ENCODE measurements at places on chromosomes 11 and 22. TPM values are rescaled to one million over a fixed set of nuclear protein-coding genes. Genes with fewer than 3 reads are reported as not detected.

MMP12 gene
- not detected for total RNA-seq

LRP5 gene
- 11.1 TPM for total RNA-seq

SAMM50 gene
- 60.0 TPM for total RNA-seq

PLA2G6 gene
- 3.9 TPM for total RNA-seq

SCGB1D2 gene
- total RNA-seq: not detected

UBQLN3 gene
- not detected for total RNA-seq

PLA2G3 gene
- under 0.01 TPM for total RNA-seq

SLN gene
- total RNA-seq: not detected

P2RY6 gene
- total RNA-seq: under 0.01 TPM

RASGRP2 gene
- not detected for total RNA-seq

ANO1 gene
- total RNA-seq: 4.1 TPM

GRCh38 chr11:37788141-37788877 lies 1190.3 kb upstream of the RAG2 start:
- peak; percentile 91 for DNase-seq

DNA sequence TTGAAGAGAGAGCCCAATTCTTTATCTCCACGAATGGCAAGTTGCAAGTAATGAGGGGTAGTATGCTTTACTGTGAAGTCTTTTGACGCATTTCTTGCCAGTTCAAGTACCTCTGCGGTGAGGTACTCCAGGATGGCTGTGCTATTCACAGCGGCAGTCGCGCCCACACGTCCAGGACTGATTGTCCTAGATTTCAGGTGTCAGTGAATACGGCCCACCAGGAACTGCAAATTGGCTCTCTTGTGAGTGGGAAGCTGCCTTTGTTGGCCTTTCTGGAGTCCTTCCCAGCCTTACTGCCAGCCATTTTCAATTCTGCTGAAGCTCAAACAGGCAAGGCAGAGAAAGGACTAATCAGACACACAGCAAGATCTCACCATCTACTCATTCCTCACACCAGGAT lies 8.5 kb downstream of the PPFIA1 start:
- no peak for DNase-seq

DNA sequence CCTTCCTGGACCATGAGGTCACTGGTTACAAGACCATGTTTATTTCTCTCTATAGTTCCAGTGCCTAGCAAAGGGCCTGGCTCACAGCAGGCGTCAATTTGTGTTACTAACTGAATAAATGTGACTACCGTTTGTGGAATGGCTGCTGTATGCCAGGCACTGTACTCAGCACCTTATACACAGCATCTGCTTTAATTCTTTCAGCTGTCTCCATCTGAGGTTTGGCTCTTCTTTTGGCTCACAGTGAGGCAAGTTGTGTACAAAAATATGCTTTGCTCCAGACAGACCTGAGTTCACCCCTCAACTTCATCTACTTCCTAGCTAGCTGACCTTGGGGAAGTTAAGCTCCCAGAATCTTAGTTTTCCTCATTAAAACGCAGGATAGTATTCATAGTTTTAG lies 75.3 kb upstream of the PHOX2A start:
- no peak for DNase-seq

DNA sequence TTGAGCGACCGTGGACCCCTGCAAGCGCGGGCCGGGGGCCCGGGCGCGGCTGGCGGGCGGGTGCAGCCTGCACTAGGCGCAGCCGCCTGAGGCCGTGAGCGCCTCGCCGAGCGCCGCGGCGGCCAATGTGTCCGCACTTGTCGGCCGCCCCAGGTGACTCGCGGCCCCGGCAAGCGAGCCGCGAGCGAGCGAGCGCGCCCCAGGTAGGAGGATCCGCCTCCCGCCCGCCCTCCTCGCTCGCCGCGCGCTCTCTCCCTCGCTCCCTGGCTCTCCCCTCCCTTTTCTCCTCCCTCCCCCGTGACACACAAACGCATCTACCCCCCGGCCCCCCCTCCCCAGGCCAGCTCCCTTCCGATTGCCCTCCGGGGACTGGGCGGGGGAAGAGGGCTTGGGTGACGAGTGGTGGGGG lies at the start of gene WNT7B:
Gene WNT7B, minus strand, starts transcription at position 160 of the 409 bp plus-strand sequence. CDS start 408 bp downstream, outside the sequence.
- no peak for DNase-seq

- no peak for DNase-seq
Observed at GRCh38 chr11:131037873-131038272, 121.6 kb upstream of the SNX19 start.

DNA sequence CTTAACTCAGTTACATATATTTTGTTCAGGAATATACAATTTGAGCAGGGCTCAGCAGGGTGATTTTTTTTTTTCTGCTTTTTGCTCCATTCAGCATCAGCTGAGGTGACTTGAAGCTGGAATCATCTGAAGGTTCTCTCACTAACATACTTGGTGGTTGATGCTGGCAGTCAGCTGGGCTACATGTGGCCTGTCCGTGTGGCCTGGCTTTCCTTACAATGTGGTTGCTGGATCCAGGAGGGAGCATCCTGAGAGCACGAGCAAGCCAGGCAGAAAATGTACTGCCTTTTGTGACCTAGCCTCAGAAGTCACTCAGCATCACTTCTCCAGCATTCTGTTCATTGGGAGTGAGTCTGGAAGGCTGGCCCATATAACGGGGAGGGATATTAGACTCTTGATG lies 151.6 kb upstream of the E2F8 start:
- no peak for DNase-seq

DNA sequence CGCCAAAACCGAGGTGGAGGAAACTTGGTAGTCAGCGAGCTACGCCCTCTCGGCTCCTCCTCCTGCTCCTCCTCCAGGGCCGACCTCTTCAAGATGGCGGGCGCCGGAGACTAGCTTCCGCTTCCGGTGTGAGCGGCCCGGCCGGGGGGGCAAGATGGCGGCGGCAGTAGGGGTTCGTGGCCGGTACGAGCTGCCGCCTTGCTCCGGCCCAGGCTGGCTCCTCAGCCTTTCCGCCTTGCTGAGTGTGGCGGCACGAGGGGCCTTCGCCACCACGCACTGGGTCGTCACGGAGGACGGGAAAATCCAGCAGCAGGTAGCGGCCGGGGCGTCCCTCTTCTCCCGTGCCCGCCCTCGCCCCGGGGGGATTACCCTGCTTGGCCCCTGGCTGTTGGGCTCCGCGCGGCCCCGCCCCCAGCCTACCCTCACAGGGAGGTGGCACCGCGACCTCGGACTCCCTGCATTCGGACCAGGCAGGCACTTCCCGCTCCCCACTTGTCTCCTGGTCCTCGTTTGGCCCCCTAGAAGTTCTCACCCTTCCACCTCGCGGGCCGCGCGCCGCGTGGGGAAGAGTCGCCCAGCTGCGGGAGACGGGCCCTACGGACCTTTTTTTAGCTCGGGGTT lies at the start of gene TTC17:
Gene TTC17, plus strand, starts transcription at position 120 of the 621 bp plus-strand sequence. Its CDS starts 35 bp downstream, at position 155.
- peak; percentile 87 for DNase-seq

- peak; percentile 37 for DNase-seq
Observed at GRCh38 chr22:17938484-17938924, 85.9 kb downstream of the MICAL3 start.

GRCh38 chr11:10634407-10634806 lies 59.1 kb downstream of the IRAG1 start:
- DNase-seq: no peak

DNA sequence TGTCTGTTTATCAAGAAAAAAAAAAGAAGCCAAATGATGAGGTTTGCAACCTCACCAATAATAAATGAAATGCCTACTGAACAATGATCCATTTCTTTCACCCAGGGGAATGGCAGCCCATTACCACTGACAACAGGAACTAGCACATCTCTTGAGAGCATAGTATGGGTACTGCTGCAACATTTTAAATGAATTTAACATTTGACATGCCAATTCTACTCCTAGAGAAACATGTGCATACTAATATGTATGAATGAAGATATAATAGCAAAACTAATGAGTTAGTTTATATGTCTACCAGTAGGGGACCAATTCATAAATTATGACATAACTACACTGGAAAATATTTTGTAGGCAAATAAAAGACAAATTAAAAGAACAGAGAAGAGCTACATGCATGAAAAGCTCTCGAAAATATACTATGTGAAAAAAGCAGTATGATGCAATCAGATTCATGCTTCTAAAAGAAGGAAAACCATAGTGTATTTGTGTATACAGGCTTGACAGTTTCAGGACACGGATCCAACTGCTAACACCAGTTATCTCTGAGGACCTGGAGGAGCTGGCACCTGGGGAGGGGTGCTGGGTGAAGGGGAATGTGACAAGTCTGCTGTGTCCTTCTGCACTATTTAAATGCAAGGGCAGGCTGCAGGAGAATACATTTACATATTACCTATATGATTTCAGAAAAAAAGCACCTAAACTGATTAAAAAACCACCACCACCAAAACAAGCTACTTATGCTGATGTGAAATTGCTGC lies 6.9 kb downstream of the SMCO4 start:
- no peak for DNase-seq

DNA sequence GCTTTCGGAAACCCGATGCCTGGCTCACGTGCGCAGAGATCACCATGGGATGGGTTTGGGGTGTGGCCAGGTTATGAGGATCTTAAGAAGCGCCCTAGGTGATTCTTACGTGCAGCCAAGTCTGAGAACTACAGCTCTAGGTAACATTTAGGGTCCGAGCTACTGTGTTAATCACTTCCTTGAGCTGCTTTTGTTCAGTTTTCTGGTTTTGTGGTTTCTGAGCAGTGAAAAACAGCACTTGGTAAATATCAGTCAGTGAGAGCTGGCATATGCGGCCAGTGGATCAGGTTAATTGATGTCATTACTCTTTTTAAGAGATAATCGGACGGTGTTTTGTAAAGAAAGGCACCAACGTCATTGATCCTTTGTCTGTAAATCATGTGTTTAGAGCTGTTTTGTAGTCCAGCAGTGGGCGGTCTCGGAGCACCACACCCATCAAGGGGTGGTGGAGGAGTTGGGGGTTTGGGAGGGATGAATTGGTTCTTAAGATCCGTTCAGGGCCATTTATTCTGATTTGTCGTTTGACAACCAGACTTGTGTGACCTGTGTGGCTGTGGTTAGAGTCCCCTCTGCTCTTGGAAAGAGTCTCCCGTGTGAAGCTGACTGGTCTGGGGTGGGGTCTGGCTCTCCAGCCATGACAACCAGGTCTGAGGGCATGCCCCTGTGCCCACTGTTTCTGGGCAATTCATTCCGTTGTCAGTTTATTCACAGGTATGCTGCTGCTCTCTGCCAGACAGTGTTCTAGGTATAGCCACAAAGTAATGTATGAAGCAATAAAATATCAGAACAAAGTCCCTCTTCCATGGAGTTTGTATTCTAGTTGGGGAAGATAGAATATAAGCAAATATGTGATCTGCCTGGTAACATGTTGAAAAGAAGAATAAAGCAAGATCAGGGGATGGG lies 61.9 kb upstream of the SORL1-AS1 start:
- no peak for DNase-seq

DNA sequence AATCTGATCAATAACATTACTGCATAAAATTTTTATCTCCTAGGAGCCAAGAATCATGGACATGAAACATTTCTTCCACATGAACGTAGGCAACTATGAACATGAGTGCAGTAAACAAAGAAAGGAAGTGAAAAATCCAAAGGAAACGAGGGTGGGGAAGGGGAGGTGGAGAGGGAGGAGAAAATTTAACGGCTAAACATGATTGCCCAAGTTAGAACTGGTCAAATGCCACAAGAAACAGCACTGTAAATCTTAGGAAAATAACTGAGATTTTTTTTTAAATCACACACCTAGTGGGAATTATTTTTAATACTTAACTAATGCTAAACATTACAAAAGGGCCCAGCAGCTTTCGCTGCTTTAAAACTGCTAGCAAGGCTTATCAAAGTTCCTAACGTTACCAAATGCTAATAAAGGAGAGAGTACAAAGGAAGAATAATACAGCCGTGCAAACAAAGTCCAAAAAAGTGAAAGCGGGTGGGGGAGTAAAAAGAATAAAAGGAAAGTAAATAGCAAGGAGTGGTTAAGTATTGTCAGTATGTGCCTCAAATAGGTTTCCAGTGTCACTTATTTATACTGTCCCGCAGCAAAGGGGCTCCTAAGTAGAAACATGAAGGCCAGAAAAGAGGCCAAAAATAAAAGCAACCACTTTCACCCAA lies 13.7 kb downstream of the NARS2 start:
- no peak for DNase-seq

DNA sequence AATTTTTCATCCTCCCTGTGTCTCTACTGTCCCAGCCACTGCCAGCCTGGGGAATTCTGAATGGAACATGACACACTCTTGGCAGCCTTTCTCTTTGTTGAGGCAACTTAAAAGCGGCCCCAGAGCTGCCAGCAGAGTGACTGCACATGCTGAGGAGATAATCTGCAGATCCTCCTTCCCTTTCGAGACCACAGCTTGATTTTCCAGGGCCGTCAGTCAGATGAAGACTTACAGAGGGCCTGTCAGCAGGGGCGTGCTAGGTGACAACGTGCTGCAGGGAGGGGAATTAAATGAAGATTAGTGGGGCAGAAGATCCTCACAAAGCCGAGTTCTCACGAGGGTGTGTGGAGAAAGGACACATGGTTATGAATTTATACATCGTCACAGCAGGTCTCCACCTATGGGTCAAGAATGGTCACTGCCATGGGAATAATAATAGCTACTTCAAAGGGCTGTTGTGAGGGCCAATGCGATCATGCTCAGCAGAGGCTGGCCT lies 193.5 kb upstream of the PITPNB start:
- peak; percentile 43 for DNase-seq

- DNase-seq: peak; percentile 6
Observed at GRCh38 chr11:5891216-5891800, 1.7 kb upstream of the OR52E5 start.

DNA sequence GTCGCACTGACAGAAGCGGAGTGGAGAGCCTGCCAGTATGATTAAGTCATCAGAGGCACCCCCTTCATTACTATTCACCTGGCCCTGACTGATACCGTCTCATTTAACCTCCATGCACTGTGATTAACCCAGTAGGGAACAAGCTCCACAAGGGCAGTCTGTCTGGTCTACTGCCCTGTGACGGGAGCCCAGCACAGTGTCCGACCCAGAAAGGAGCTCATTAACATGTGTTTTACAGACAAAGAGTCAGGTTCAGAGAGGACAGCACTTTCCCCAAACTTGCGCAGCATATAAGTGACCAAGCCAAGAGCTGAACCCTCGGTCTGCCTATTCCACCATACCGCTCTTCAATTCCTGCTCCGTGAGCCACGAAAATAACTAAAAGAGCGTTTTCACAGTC lies 129.5 kb downstream of the RRAS2 start:
- no peak for DNase-seq

DNA sequence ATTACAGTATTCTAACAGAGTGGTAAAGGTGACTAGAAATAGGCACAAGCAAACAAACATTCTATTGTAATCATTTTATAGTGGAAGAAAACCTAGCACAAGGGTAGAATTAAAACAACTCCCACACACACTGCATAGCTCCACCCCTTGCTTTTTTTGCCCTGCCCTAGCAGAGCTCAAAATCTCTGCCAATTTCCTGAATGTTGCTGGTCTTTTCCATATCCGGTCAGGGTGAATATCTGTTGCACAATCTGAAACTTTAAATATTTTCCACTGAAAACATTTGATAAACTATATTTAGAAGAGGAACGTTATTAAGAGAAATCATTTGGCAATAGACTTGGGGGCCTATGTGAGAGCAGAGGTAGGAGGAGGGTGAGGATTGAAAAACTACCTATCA lies 2.7 kb downstream of the SPA17 start:
- DNase-seq: peak; percentile 67
